A549 treated with CpdA at 1 μM for 4 hours (cell line): ENCODE measurements at places on chromosomes 7 and 10. TPM values are rescaled to one million over a fixed set of nuclear protein-coding genes. Genes with fewer than 3 reads are reported as not detected.

Gene GIMAP6
- not detected in 5 replicates for total RNA-seq

Gene CCDC172
- not detected in 5 replicates for total RNA-seq

Gene CACNB2
- not detected in 5 replicates for total RNA-seq

Gene NUDT13
- total RNA-seq: 2.2 to 5.4 TPM (median 2.9 TPM) in 5 replicates

Gene RNF133
- total RNA-seq: not detected in 5 replicates
